ENCODE measurements at places on chromosomes 4 and X. TPM values are rescaled to one million over a fixed set of nuclear protein-coding genes. Genes with fewer than 3 reads are reported as not detected.

The DCAF12L1 gene
- total RNA-seq: not detected

The SPANXD gene
- total RNA-seq: not detected

The SEPTIN11 gene
- total RNA-seq: 25.4 TPM

The STOX2 gene
- 8.5 TPM for total RNA-seq

The HHIP gene
- not detected for total RNA-seq
